A549 treated with RU486 at 1 μM for 4 hours (cell line): ENCODE measurements at places on chromosomes 12 and 14. TPM values are rescaled to one million over a fixed set of nuclear protein-coding genes. Genes with fewer than 3 reads are reported as not detected.

CLEC4D gene
- total RNA-seq: not detected in 5 replicates

GLIPR1L1 gene
- not detected in 5 replicates for total RNA-seq

ADGRD1 gene
- total RNA-seq: 0.18 to 0.66 TPM (median 0.47 TPM) in 5 replicates

RAD9B gene
- total RNA-seq: 0.11 to 0.42 TPM (median 0.31 TPM) in 4 of 5 replicates, not detected in the other

MYF6 gene
- not detected in 5 replicates for total RNA-seq

TAS2R19 gene
- 0.16 TPM in 1 of 5 replicates, not detected in the others for total RNA-seq
